ENCODE measurements at places on chromosomes 6 and 20. TPM values are rescaled to one million over a fixed set of nuclear protein-coding genes. Genes with fewer than 3 reads are reported as not detected.

Gene TUBB1
- total RNA-seq: not detected

Gene SMPDL3A
- total RNA-seq: 18.0 TPM

Gene PRR18
- total RNA-seq: not detected

Gene MARCKS
- total RNA-seq: 104 TPM

Gene FOXC1
- total RNA-seq: 7.6 TPM

Gene CDSN
- not detected for total RNA-seq

Gene SSR1
- total RNA-seq: 40.4 TPM

Gene PHACTR3
- total RNA-seq: not detected

Gene C6orf15
- total RNA-seq: not detected

Gene SMIM28
- not detected for total RNA-seq

Gene MTHFD1L
- 41.7 TPM for total RNA-seq

Gene ILRUN
- 46.3 TPM for total RNA-seq

Gene AKAP7
- 3.1 TPM for total RNA-seq

Gene ZNF391
- 1.8 TPM for total RNA-seq

Gene ARMC12
- 1.2 TPM for total RNA-seq

Gene EDN1
- 0.87 TPM for total RNA-seq

Gene MICB
- total RNA-seq: 8.4 TPM

Gene CST7
- total RNA-seq: not detected

Gene BFSP1
- 2.3 TPM for total RNA-seq

Measured in smooth muscle cell of trachea (primary cell).